ENCODE measurements at places on chromosomes 16 and 17.

DNA sequence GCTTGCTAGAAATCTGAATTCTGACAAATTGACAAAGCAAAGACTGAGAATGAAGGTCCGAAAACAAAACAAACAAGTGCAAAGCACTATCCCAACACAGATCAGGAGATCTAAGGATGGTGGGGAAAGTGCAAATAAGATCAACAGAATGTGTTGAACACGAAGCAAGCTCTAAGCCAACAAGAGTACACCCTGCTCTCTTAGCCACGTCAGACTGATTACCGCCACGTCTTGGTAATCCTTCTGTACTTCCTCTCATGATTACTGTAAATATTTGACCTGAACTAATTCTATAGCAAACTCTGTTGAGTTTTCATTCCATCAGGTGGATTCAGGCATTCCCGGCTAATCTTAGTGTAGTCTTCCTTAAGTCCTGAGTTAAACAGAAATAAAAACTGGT is 34.3 kb upstream of the ERCC4 start:
- no peak for DNase-seq

- no peak for DNase-seq
These were observed 6.2 kb upstream of the NUPR1 start for GRCh38 chr16:28544998-28545397.

GRCh38 chr16:87702325-87702811 is 63.4 kb downstream of the KLHDC4 start:
- DNase-seq, result no peak

- DNase-seq, result peak; percentile 18
These were observed 901 bp downstream of the CDYL2 start for GRCh38 chr16:80803339-80804055.

GRCh38 chr17:77544347-77545110 is 403.8 kb downstream of the SEC14L1 start:
- DNase-seq, result no peak

- DNase-seq, result no peak
These were observed 16.3 kb downstream of the ATAD5 start for GRCh38 chr17:30848021-30848420.

- DNase-seq, result no peak
These were observed 279.7 kb downstream of the SLC39A11 start for GRCh38 chr17:72812823-72813222.

GRCh38 chr16:68265078-68265920 is 973 bp downstream of the SLC7A6 start:
- DNase-seq, result no peak

DNA sequence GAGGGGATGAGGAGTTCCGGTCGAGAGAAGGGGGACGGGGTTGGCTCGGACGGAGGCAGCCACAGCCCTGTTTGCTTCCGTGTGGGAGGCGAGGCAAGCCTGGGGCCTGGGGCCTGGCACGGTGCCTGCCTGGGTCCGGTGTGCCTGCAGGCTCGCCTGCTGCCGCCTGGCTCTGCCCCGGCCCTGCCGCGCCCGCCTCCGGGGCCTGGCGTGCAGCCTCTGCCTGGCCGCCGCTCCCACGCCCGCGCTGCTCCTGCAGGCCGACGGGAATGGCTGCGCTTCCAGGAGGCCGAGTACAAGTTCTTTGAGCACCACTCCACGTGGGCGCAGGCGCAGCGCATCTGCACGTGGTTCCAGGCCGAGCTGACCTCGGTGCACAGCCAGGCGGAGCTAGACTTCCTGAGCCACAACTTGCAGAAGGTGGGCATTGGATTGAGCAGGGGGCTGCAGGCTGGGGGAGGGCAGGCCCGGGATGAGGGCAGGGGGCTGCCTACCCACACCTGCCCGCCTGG is 53.1 kb downstream of the MRC2 start:
- no peak for DNase-seq

DNA sequence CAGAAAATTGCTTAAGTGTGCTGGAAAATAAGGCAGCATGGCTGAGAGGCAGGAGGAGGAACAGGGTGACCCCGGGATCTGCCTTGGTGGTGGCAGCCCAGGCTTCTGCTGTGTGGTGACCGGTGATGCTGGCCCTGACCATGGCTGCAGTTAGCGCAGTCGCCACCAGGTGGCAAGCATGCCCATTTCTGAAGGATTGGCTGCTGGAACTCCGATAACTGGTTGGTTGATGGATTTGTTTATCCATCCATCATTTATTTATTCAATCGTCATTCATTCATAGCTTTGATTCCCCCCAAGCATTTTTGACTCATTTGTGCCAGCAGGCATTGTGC is 29.1 kb upstream of the ITGA3 start:
- peak; percentile 72 for DNase-seq

GRCh38 chr17:58537266-58537665 is 22.8 kb upstream of the MTMR4 start:
- no peak for DNase-seq

- no peak for DNase-seq
These were observed 19.8 kb downstream of the CPD start for GRCh38 chr17:30398328-30399041.
